ENCODE measurements at places on chromosomes 2 and 18.

DNA sequence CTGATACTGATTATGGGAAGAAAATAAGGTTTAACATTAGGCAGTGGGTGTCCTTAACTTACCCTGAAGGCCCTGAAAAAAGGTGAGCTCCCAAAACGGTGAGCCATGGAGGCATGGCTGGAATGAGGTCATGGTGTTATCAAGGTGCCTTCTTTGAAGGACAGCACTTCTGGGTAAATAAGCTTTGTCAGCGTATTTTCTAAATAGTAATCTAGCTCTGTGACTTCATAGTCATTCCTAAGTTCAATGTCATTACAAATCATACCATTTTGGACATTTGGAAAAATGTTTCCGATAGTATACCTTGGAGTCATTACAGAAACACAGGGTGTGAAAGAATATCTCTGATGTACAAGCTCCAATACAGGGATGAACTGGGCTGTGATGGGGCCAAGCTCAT lies 35.2 kb upstream of the CNGA3 start:
- DNase-seq = no peak

DNA sequence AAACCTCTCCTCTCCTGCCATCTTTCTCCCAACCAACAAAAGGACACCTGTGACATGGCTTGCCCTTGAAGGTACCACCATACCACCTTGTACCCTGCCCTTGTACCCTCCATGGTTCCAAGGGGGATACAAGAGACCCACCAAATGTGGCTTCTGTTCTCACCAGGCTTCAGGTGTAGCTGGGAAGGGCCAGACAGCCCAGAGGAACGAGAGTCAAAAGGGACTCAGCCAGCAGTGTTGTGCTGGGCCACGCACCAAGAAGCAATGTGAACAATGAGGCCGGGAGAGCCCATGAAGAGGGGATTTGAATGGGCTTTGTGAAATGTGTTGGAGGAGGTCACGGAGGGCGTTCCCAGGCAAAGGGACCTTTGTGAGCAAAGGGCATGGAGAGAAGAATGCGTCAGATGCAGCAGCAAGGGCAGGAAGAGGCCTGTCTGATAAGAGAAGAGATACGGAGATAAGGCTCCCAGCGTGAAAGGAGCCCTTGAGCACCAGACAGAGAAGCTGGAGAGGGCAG lies 48.6 kb downstream of the PLB1 start:
- no peak for DNase-seq

DNA sequence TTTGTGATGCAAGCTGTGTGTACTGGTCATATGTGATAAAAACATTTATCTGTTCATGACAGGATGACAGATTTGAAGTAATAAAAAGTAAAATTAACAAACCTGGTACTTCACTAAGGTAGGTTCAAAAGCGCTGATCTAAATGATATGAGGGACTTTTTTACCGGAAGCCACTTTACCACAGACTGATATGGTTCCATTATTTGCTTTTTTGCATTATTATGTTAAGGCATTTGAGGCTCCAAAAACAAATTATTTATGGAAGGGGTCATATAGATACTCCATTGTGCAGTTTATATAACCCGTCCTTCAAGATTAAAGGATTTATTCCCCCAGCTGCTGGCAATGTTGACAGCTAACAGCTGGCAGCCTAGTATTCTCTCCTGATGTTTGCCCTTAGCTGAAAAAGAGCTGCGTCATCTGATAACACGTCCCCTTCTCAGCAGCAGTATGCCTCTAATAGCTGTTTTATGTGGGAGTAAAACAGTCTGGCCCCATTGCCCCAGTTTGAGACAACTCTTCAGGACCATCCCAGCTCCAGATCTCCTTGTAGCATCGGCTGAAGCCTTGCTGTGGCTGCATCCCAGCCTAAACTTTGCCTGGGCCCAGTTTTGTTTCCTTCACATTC lies 84.8 kb upstream of the XIRP2 start:
- no peak for DNase-seq

GRCh38 chr2:208040199-208041171 lies 15.2 kb upstream of the PLEKHM3 start:
- peak; percentile 91 for DNase-seq

DNA sequence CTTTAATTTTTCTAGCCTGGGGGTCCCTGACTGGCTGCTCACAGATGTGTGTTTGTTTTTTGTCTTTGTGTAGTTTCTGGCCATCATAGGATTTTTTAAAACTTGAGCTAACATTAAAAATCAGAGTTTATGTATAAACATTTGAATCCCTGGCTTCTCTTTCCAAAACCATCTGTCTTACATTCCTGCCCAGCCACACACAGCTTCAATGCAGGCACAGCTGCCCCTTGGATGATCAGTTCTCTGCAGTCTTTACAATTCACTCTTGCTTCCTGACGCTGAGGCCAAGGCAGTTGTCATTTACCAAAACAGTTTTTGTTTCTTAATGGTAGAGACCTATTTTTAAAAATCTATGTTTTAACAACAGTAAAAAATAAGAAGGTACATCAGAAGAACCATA lies 169.2 kb upstream of the LRRTM1 start:
- DNase-seq = no peak

DNA sequence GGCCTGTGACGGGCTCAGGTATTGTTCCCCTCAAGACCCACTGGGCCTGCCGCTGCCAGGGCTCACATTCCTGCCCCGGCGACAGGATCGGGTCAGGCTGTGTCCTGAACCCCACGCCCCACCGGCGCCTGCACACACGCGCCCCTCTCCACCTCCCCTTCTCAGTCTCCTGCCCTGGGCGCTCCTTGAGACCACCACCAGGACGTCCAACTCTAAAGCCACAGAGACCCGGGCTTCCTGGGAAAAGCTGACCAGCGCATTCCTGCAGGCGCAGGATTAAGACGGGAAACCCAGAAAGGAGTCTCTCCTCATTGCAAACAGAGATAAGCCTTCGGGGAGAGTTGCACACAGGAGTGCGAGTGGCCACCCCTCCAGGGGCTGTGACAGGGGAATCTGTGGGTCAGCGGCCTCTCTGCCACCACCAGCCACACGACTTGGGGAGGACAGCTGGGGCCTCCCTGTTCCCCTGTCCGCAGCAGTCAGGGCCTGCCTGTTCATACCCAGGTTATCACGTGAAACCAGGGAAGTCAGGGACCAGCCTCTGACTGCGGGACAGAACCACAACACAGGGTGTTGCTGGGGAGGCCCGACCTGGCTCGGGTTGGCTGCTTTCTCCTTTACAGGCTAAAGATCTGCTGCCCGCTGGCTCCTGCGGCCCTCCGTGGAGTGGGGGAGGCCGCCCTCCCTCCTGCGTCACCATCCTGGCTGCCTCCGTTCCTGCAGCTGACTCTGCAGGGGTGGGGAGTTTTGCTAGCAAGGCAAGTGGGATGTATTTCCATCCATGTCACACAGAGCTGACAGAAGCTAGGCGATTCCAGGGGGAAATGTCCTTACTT lies 88.8 kb downstream of the ZCCHC2 start:
- DNase-seq = no peak

GRCh38 chr18:10023853-10024570 lies 110.2 kb downstream of the VAPA start:
- no peak for DNase-seq

DNA sequence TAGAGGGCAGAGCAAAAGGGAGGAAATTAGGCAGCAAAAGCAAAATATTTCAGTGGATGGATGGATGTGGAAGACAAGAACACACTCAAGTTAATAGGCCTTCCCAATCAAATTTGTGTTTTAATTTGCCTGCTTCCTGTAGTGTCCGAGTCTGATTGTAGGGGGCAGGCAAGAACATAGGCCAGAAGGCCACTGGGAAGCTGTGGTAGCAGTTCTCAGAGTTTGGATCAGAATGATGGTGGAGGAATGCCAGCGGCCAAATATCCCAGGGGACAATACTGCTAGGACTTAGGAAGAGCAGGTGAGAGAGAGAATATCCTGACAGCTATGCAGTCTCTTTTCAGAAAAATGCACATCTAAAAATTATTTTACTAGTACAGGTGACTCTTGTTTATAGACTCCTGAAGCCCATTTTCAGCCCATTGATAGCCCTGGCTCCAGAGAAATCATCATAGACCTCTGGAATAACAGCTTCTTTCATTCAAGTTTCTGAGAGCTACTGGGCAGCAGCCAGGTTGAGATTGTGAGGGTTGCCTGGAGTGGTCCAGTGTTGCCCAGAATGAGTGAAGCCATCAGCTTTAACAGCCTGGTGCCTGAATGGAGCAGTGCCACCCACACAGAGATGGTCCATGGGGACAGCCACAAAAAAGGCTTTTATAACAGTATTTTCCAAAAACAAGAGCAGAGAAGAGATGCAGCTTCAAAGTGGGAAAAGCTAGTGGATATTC lies 19.1 kb upstream of the SERPINE2 start:
- DNase-seq = no peak

DNA sequence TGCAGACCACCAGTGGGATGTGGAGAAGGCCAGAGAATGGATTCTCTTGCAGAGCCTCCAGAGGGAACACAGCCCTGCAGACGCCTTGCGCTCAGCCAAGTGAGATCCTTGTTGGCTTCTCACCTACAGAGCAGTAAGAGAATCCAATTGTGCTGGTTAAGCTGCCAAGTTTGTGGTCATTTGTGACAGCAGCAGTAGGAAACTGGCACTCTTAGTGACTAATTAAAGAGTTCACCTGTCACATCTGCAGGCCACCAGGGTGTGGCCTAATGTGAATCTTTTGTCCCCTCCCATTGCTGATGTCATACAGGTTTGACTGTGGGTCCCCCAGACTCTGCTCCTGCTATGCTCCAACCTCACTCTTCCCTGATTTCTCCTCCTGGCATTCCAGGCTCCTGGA lies 235.9 kb downstream of the TFCP2L1 start:
- peak; percentile 43 for DNase-seq

DNA sequence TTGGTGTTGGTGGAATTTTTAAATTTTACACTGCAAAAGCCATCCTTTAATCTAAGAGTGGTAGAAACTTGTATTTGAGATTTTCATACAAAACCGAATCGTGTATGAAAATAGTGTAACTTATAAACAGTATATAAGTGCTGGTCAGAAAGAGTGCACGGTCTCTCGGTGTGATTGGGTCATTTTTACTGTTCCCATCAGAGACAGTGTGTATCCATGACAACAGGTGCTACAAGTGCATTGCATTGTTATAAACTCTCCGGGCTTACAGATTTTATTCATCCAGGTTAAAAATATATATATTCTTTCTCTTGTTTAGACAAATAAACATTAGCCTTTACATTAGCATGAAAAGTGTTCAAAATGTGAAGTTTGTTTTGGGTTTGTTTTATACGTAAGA lies 721.9 kb downstream of the METTL4 start:
- no peak for DNase-seq

DNA sequence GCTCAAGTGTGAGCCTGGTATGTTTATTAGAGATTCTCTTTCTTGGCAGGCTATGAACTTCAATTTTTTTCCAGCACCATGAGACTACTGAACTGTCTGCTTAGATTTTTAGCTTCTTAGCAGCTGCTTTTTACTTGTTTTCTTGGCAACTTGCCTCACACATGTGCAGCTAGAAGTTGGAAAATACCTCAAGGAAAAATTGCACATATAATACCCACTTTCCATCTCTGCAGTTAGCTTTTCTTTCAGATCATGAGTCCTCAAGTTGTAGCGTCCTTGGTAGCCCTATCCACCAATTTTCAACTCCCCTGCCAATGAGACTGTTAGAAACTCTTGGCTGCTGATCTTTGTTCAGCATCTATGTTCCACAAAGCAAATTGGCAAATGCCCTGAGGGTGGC lies 302.1 kb downstream of the HRH4 start:
- DNase-seq = no peak

DNA sequence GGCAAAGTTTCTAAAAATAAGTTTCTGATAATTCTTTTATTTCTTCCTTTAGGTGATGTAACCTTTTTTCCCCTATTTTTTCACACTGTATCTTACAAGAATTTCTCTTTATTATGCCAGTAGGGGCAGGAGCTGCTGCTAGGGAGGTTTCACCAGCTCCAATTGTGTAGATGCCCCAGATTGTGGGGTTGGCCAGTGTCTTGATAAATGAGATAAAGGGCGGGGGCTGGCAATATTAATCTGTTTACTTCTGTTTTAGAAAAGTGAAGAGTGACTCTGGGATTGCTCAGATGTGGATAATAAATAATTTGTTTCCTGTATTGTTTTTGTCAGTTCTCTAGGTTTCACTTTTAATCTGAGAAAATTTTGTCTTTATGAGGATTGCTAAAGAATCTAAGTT lies 190.4 kb downstream of the MC4R start:
- no peak for DNase-seq

- no peak for DNase-seq
Measured at GRCh38 chr2:103788951-103789350, 1027.1 kb downstream of the TMEM182 start.

- DNase-seq = no peak
Measured at GRCh38 chr2:196372811-196373664, 201.7 kb upstream of the STK17B start.

DNA sequence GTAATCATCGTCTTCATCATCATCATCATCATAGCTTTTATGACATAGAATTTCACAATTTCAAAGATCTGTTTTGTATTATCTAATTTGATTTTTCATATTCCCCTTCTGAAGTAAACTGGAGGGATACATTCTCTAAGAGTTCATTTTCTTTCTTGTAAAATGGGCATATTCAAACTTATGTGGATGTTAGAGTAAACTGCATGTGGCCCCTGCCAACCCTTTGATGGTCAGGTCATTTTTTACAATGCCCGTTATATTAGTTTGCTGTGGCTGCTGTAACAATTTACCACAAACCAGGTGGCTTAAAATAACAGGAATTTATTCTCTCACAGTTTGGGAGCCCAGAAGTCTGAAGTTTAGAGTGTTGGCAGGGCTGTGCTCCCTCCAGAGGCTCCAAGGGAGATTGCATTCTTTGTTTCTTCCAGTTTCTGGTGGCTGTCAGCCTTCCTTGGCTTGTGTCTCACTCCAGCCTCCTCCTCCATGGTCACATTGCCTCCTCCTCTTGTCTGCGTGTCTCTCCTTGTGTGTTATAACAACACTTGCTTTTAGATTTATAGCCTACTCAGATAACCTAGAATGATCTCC lies 127.5 kb upstream of the MMADHC start:
- DNase-seq = peak; percentile 62

- no peak for DNase-seq
Measured at GRCh38 chr2:71685073-71685848, 231.9 kb downstream of the DYSF start.

DNA sequence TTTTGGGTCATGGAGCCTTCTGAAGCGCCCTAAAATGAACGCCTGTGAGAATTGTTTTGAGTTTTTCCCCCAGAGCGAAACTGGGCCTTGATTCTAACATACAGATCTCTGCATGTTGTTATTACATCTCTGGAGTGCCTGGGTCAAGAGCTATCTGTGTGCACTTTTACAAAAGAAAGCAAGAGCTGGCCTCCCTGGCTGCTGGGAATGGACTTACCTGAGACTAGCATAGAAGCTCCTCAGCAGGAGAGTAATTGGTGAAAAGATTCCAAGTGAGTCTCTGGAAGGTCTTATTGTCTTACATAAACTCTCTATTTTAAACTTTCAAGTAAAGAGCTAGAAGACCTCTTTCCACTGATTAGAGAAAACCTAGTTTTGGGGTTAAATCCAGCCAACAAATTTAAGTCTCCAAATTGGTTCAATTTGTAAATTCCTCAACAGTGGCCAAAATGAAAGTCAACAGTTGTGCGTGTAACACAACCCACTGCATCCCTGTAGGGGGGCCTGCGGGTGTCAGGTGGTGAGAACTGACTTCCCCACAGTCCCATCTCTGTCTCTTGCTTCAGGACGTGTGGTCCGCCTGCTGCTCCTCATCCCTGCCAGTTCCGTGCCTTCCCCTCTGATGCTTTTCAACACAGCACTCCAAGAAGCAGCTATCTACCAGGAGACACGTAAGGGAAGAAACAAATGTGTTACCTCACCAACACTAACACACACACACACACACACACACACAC lies 206.1 kb downstream of the SH3BP4 start:
- DNase-seq = no peak
